Mucosa of gallbladder (tissue), 1 donor: ENCODE measurements at places on chromosomes 11 and 22.

GRCh38 chr11:39011797-39012196, 2413.8 kb upstream of the RAG2 start:
- DNase-seq: no peak

- DNase-seq: no peak
Measured at GRCh38 chr11:134647066-134647743, 235.2 kb upstream of the B3GAT1 start.

GRCh38 chr11:94151903-94152677, 23.4 kb downstream of the PANX1 start:
- DNase-seq: no peak

- no peak for DNase-seq
Measured at GRCh38 chr22:30882974-30883533, 85.5 kb downstream of the MORC2 start.

GRCh38 chr22:31615491-31615860, 46.5 kb downstream of the PISD start:
- DNase-seq: no peak

- DNase-seq: no peak
Measured at GRCh38 chr11:3735827-3736226, 61.5 kb downstream of the NUP98 start.
